ENCODE measurements at places on chromosomes 6 and 20.
A peak's percentile ranks its signal among the peaks of the same experiment; 100 is the strongest.

DNA sequence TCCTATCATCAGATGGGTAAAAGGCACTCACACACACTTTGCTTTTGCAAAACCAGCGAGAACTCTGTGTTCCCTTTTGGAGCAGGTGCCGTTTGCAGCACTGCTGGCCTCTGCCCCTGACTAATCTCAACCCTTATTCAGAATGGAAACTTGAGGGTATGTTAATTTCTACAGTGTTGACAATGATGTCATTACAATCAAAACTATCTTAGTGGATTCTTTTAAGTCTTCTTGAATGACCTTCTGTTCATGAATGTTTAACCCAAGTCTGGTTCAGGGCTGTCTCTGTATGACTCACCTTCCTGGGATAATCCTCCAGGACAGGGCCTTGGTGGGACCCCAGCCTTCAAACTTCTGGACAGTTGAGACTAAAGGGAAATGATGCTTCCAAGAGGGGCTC is 197.9 kb downstream of the CDH4 start:
- DNase-seq, result no peak

DNA sequence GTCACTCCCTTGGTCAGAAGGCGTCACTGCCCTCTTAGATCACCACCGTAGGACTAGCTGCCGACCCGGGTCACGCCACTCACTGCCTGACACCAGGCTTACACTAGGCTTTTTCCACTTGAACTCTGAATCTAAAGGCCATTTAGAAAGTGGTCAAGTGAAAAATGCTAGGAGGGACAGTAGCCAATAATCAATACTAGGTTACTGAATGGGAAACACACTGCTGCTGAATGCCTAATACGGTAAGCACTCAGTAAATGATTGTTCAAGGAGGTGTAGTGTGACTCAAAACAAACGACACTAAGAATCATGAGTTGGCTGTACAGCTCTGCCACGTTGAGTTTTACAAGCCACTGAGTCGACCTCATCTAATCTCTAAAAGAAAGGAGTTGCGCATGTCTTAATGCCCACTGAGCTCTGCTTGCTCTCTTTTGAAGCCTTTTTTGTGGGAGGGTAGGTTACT is 760 bp upstream of the IBTK start:
- peak; percentile 48 for DNase-seq

- no peak for DNase-seq
Observed at GRCh38 chr20:875115-875514, 41.0 kb downstream of the ANGPT4 start.

- DNase-seq, result peak; percentile 65
Observed at GRCh38 chr6:52416629-52417151, 3.5 kb upstream of the EFHC1 start.

GRCh38 chr6:36666287-36666686 is 12.2 kb upstream of the CDKN1A start:
- DNase-seq, result no peak
